ENCODE measurements at places on chromosomes 11 and 22. TPM values are rescaled to one million over a fixed set of nuclear protein-coding genes. Genes with fewer than 3 reads are reported as not detected.

OVOL1 gene
- total RNA-seq, result not detected

NAALAD2 gene
- not detected for total RNA-seq

STIM1 gene
- 57.7 TPM for total RNA-seq

ART1 gene
- total RNA-seq, result not detected

CEP126 gene
- total RNA-seq, result 0.05 TPM

VPREB1 gene
- total RNA-seq, result not detected

MRGPRE gene
- not detected for total RNA-seq

GPHA2 gene
- not detected for total RNA-seq

KDM4F gene
- total RNA-seq, result not detected

USH1C gene
- total RNA-seq, result not detected

THY1 gene
- 2.4 TPM for total RNA-seq

C1QTNF4 gene
- not detected for total RNA-seq

PKP3 gene
- total RNA-seq, result 0.37 TPM

APOL4 gene
- 0.13 TPM for total RNA-seq

STX3 gene
- 0.77 TPM for total RNA-seq

SLN gene
- not detected for total RNA-seq
